ENCODE measurements at places on chromosomes 5 and 9.

GRCh38 chr5:17276445-17276844 is 59.0 kb downstream of the BASP1 start:
- no peak for DNase-seq

DNA sequence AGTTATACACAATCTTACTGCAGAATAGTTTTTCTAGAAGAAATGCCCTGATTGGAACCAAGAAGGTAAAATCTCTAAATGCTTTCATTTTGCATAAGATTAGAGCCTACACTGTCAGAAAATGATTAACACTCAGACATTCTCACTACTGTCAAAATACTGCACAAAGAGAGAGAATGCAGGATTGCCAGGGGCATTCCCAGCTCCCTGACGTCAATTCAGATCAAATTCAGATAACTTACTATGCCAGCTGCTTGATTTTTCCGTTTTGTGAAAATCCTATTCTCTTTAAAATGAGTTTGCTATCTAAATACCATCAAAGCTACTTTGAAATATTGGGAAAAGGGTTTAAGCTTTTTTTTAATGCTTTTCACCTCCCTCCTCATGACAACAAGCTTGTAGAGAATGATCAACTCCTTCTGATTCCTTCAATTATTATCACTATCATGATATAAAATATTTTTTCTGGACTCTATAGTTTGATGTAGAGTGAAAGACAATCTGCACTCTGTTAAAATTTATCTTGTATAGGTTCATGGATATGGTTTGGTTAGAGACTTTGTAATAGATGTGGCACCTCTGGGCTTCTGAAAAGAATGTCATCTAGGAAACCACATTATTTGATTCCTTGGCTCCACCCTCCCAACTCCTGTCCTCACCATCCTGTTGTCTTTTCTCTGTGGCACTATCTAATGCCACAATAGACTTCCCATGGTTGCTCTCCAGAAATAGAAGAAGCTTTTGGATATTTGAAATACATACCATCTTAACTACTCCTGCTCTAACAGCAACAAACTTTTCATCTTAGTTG is 407.7 kb downstream of the PDE4D start:
- no peak for DNase-seq

DNA sequence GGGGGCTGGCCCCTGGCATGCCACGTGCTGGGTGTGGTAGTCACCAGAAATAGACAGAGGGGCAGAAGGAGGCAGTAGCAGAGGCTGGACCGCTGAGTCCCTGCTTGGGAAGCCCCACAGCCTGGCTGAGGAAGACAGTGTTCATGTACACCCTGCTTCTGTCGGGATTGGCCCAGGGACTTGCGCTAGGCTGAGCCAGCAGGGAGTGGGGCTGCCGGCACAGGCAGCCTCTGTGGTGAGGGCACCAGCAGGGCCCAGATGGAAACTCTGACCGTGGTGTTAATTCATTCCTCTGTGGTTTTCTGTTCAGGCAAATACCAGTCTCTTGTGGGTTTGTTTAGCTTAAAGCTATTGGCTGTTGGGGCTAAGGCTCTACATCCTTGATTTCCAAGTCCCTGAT is 108.6 kb upstream of the RAD23B start:
- no peak for DNase-seq

DNA sequence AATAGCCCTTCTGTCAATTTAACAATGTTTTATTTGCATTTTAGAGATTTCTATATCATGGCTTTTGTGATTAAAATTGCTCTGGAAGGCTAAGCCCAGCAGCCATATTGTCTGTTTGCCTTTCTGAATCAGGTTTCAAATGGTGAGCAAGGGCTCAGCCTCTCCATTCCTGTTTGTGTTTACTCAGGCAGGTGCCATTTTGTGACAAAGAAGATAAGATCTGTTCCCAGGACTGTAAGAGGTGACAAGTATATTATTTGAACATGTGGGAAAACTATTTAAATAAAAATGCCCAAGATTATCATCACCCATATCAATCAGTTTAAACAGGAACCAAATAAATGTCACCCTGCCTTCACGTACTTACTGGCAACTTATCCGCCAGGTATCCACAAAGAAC is 641.3 kb upstream of the KLF4 start:
- DNase-seq: no peak

DNA sequence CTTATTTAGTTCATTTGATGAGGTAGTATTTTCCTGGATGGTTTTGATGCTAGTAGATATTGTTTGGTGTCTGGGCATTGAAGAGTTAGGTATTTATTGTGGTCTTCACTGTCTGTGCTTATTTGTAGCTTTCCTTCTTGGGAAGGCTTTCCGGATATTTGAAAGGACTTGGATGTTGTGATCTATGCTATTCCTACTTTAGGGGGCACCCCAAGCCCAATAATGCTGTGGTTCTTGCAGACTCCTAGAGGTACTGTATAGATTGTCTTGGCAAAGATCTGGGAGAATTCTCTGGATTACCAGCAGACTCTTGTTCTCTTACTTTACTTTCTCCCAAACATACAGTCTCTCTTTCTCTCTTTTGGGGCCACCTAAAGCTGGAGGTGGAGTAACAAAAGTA is 315.7 kb downstream of the MAT2B start:
- DNase-seq: no peak

DNA sequence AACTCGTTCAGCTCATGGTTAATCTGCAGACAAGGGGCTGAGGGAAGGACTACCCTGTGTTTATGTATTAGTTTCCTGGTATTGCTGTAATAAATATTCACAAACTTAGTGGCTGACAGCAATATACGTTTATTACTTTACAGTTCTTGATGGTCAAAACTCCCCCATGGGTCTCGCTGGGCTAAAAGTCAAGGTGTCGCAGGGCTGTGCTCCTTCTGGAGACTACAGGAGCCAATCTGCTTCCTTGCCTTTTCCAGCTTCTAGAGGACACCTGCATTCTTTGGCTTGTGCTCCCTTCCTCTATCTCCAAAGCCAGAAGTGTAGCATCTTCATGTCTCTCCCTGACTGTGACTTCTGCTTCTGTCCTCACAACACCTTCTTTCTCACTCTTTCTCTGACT is 653.8 kb upstream of the RIOK2 start:
- DNase-seq: no peak

DNA sequence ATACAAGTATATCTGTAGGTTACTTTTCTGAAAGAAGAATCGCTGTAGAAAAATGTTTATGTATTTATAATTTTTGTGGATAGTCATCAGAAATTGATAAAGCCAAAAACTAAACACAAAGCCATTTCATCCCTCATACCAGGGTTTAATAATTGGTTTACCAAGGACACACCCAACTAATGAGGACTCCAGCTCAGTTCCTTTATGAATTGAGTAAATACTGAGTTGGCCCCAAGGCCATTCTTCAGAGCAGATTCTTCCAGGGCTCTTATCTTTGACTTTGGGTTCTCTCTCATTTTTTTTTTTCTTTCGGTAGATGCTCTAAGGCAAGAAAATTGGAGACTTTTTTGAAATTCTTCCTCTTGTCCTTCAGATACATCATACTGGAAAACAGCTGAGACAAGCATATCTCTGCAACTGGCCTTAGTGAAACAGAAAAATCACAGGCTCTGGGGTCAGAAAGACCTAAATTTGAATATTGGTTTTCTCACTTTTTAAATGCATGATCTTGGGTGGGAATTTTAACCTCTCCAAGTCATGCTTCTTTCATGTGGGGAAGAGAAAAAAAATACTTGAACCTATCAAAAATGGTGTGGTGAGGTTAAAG is 401.8 kb downstream of the ARHGEF28 start:
- no peak for DNase-seq

DNA sequence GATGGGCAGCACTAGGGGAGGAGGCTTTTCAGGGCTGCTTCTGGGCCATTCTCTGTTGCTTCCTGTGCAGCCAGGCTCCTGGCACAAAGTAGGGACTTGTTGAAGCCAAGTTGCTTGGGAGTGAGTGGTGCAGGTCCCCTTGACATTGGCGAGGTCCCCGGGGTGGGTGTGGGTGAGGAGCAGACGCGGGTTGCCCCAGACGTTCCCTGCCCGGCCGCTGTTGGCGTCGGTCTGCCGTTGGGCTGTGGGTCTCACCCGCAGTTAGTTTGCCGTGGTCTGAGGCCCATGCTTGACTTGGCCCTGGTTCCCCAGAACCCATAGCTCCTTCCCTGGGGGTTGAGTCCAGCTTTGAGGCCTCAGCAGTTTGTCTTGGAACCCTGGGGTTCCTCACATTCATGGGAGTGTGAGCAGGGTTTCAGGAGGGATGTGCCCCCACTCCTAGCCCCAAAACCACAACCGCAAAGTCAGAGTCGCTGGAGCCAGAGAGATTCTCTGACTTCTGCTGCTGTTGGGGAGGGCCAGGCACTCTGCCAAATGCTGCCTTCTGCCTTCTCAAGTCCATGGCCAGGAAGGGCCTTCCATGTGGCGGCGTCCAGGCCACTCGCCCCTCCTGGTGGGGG is 77.5 kb downstream of the RXRA start:
- no peak for DNase-seq

DNA sequence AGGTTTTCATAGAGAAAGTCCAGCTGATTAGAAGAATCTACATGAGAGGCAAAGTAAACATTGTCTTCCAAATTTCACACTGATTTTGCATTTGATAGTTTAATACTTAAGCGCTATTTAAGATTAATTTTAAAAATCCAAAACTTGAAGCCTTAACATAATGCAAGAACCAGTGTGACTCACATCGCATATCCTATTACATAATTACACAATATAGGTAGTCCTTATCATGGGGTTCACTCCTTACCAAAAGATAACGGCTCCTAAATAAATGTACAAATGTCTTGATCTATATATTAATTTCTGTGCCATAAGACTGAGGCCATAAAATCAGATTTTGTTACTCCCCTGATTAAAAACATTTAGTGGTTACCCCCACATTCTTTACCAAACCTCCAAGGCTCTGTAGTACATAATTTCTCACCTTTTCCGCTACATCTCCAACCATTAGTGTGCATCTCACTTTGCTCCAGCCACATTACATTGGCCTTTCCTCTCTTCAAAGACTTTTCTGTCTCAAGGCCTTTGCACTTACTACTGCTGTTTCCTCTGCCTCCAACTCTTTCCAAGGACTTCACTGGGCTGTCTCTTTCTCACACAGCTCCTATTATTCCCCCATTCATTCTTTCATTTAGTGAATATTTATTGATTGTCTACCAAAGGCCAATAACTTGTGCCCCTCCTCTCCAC is 1.0 kb downstream of the RIOK2 start:
- no peak for DNase-seq

- DNase-seq: no peak
Measured at GRCh38 chr5:133147411-133147810, 95.6 kb downstream of the HSPA4 start.

DNA sequence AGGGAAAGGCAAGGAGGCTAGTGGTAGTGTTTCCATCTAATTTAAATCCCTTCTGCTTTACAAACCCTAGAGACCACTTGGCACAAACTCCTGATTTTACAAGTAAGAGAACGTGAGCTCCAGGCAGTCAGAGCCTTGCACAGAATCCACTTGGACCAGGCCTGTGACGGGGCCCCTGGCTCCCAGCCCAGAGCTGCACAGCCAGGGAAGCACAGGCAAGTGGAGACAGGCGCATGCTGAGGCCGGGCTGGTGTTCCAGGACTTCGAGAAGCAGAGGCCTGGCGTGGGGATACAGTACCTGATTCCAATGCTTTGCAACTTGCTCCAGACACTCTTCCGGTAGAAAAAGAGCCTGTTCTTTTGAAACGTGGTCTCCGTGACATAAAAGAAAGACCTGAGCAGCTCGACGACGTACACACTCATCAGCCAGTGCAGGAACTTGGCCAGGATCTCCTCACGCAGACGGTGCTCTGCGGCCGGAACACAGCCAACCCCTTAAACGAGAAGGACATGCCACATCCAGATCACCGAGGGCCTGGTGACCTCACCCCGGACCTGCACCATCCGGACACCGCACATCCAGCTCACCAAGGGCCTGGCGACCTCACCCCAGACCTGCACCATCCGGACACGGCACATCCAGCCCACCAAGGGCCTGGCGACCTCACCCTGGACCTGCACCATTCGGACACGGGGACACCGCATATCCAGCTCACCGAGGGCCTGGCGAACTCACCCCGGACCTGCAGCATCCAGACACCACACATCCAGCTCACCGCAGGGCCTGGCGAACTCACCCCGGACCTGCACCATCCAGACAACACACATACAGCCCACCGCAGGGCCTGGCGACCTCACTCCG is 12.5 kb downstream of the TERT start:
- no peak for DNase-seq

DNA sequence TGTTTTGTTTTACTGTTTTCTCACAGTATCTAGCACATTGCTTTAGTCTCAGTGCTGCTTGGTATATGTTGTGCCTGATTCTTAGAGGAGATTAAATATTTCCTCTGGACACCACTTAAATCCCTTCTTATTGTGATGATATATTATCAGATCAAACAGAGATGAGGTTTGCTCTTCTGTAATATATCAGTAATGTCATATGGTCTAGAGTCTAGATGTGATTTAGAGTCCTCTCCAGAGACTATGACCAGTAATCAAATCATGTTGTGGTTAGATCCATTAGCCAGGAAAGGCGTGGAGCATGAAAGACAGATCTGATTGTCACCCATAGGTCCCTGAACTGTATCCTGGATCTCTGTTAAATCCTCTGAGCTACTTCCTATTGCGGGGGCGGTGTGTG is 24.4 kb downstream of the CAMK4 start:
- no peak for DNase-seq

GRCh38 chr5:98231089-98231488 is 542.4 kb upstream of the RGMB start:
- no peak for DNase-seq

DNA sequence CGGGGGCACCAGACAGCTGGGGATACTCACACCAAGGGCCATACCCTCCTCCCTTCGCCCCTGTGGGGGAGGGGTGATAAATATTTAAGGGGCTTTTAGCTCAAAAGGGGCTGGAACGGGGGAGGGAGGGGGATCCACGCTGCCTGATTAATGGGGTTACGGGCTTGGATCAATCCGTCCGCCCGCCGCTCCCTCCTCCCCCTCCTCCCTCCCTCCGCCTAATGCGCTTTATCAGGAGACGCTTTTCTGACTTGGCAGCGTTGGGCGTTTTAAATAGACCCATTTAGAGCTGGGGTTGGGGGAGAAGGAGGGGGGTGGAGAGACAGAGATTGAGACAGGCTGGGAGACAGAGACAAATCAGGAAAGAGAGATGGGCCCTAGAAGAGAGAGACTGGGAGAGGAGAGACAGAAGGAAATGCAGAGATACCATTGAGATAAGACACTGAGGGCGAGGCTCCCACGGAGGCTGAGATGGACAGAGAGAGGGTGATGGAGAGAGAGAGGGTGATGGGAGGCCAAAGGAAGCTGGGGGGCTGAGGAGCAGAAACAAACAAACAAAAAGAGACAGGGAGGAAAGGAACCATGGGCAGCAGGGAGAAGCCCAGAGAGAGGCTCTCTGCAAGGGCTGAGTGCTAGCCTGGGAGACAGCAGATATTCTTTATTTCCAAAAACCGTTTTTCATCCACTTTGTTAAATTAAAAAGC is 10.3 kb downstream of the CNTFR start:
- DNase-seq: no peak

GRCh38 chr9:7467186-7467585 is 332.4 kb downstream of the DMAC1 start:
- DNase-seq: no peak

Measured in stimulated activated CD4-positive, alpha-beta T cell treated with anti-CD3 and anti-CD28 coated beads, Interleukin-12 subunit alpha, Interleukin-12 subunit beta, amount 100 ng/mL, for 4 hours (primary cell).